Stimulated activated naive CD4-positive, alpha-beta T cell treated with Interleukin-2 at 50 U/mL for 16 hours (primary cell): ENCODE measurements at places on chromosomes 3 and 15.

- no peak for DNase-seq
Measured at GRCh38 chr15:56963126-56963525, 44.7 kb downstream of the TCF12 start.

GRCh38 chr3:8156138-8156537 lies 345.5 kb upstream of the LMCD1 start:
- DNase-seq, result no peak

DNA sequence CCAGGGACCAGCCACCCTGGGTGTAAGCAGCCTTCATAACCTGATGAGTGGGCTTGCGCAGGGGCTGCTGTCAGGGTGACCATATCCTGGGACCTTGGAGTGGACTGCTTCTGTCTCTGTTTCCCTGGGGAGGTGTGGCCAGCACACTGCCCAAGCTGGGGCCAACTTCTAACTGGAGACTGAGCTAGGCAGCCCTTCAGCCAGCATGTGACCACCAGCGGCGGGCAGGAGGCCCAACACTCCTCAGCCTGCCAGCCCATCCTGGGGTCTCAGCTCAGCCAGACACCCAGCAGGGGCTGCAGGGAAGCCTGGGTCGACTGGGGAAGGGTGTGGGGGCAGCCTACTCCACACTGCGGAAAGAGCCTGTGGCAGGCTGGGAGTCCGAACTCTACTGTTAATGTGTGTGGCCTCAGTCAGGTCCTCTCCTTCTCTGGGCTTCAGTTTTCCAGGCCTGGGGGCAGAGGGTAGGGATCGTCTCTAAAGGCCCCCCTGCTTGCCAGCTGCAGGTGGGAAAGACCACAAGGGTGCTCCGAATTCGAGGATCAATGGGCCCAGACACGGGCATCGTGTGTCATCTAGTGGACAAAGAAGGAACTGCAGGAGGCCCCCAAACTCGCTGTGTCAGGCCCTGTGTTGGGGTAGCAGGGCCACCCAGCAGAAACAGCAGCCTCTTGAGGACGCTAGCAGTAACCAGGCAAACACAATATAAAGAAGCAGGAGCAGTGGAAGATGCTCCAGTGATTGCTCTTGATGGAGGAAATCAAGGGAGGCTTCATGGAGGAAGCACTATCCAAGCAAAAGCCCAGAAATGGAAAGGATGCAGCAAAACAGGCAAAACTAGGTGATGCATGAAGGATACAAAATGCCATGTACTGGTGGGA lies 2.0 kb upstream of the SEMA3G start:
- peak; percentile 55 for DNase-seq

GRCh38 chr3:39533226-39533625 lies 65.7 kb downstream of the MOBP start:
- DNase-seq, result no peak

DNA sequence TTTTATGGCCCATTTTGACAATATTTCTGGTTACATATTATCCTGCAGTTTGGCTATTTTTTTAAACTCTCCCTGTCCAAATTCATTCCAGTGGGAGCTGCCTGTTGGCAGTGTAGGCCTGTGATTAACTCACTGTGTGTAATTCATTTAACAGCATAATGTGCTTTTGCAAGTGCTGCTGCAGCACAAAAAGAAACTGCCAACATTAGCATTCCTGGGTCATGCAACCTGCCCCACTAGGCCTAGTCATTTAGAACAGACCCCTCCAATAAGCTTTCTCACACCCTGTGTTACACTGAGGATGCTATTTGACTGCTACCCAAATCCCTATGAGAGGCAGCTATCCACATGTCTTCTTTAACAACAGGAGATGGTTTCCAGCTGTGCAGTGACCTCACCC lies 251.2 kb upstream of the UBE2E2 start:
- DNase-seq, result no peak

- DNase-seq, result no peak
Measured at GRCh38 chr3:4655145-4656045, 162.2 kb downstream of the ITPR1 start.

DNA sequence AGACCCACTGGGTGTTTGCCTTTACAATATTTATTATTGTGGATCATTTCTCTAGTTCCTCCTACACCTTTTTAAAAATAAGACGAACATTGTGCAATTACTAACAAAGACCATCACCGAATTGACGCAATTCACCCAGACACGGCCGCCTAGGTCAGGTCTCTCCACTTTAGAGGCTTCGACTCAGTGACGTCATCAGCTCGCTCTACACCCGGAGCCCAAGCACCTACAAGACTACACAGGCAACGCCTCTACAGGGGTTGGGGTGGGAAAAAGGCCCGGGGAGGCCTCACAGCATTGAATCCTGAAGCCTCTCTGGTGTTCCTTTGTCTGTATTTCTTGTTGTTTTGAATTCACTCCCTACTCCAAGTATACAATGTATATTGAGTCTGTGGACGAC lies 16.6 kb downstream of the ZIC4 start:
- DNase-seq, result no peak

DNA sequence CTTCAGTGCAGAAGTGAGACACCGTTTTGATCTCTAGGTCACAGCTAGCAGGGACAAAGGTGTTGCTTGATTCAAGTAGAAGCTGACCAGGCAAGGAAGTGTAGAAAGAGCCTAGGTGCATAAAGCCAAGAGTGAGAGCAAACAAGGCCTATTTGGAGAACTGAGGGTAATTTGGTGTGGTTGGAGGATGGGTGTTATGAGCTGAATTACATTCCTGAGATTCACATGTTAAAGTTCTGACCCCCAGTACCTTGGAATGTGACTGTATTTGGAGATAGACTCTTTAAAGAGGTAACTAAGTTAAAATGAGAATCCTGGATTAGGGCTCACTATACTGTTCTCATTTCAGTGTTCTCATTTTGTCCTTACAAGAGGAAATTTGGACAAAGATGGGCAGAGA lies 191.3 kb downstream of the ZMAT3 start:
- no peak for DNase-seq

DNA sequence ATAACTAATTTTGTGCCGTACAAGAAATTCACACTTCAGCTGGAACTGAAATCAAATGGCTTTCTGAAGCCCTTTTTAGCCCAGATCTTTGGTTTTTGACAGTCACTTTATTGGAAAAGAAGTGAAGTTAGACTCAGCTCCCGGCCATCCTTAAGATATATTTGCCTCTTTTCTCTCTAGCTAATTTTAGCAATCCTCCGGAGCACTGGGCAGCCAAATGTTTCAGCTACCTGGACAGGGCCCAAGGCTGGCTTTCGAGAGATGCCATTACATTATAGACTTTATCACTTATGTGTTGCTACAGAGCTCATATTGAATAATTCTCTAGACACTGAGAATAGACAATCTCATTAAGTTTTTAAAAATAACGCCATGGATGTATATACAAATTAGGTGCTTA lies 28.5 kb upstream of the RPL39L start:
- no peak for DNase-seq

DNA sequence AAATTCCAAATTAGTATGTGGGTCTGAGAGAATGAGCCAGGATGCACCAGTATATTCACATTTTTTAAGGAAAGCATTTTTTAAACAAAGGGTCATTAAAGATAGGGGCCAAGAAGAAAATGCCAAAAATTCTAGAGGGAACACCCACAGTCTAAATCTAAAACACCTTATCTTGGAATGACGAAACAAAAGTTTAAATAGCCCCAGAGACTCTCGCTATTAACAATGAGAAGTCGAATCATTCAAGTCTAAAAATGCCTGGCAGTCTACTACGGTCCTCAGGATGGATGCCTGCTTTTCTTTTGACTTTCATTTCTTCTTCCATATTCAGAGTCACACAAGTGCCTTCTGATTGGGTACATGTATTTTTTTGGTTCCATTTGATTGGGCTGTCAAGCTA lies 66.3 kb downstream of the SSUH2 start:
- no peak for DNase-seq

DNA sequence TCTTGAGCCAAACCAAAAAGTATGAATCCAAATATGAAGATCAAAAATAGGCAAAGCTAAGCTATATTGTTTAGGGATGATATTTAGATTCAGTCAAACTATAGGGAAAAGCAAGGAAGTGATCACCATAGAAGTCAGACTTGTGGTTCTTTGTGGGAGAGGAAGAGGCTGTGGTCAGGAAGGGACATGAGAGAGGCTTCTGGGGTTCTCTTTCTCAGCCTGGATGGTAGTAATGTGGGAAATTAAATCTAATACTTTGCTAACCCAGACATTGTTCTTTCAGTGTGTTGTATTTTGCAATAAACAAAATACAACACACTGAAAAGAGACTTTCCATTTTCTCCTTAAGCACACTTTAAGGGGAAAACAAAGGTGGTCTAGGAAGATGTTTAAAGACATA lies 3.1 kb downstream of the CX3CR1 start:
- DNase-seq, result no peak

DNA sequence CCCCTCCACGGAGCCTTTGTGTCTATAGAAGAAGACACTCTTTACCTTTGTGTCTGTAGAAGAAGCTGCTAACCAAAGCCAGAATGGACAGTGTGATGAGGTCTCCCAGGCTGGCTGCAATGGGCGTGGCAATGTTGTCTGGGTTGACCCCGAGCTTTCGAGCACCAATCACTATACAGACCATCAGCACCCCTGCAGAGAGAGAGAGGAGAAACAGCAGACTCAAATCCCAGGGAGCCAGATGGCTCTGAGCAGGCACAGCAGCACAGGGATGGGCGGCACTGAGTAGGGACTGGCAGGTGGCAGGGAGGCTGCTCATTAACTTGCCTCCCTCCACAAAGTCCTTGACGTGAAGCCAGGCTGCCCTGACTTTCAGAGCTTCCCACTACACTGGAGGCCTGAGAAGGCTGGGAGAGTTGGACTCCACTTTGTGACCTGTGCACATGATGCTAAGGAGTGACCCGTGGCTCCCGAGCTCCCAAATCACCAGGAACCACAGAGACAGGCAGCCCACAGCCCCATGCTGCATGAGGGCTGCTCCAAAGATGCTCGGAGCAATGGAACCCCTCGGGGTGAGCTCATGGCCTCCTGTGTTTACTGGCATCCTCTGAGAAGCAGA lies 53.9 kb downstream of the ROPN1B start:
- DNase-seq, result no peak
